Midbrain (tissue), 1 donor: ENCODE measurements at places on chromosomes 7 and 10.

GRCh38 chr7:128031901-128032604, 816 bp upstream of the LRRC4 start:
- DNase-seq: peak; percentile 41

DNA sequence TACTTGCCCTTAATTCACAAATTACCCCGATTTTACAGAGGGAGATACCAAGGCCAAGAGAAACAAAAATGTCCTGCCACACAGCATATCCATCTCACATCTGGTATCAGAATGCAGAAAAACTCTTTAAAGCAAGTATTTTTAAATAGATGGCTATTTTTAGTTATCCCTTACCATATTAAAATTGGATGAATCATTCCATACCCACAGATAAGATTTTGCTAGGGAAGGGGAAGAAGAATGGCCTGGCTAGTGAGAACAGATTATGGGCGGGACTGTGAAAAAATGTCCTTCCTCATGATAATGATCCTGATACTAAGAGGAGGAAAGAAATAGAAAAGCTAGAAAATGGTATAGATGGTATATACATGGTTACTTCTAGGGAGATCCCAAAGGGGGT, 80.6 kb upstream of the GATAD1 start:
- no peak for DNase-seq

GRCh38 chr10:76454506-76455140, 1023.2 kb downstream of the LRMDA start:
- no peak for DNase-seq

GRCh38 chr7:40646717-40647116, 511.9 kb downstream of the SUGCT start:
- DNase-seq: no peak

DNA sequence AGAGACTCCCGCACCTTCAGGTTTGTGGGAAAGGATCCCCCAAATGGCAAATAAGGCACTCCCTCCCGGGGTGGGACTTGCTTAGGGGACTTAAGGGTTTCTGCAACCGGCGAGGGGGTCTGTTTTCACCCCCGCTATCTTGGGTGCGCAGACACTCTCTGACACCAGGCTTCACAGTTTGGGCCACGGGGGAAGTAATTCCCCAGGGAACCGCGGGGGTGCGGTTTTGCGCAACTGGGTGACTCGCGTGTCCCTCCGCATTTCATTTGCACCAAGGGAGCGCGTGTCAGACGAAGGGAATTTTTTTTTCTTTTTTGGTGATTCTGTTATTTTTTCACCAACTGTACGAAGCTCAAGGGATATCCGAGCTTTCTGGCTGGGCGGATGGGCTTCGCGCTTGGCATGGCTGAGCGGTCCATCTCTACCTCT, 1.7 kb downstream of the GRM8 start:
- no peak for DNase-seq

GRCh38 chr10:128125416-128125943, 743 bp downstream of the MKI67 start:
- DNase-seq: no peak

- DNase-seq: no peak
These were observed 159.4 kb upstream of the BMPER start for GRCh38 chr7:33745934-33746333.

- DNase-seq: no peak
These were observed 100.3 kb downstream of the TRRAP start for GRCh38 chr7:98978672-98979071.

DNA sequence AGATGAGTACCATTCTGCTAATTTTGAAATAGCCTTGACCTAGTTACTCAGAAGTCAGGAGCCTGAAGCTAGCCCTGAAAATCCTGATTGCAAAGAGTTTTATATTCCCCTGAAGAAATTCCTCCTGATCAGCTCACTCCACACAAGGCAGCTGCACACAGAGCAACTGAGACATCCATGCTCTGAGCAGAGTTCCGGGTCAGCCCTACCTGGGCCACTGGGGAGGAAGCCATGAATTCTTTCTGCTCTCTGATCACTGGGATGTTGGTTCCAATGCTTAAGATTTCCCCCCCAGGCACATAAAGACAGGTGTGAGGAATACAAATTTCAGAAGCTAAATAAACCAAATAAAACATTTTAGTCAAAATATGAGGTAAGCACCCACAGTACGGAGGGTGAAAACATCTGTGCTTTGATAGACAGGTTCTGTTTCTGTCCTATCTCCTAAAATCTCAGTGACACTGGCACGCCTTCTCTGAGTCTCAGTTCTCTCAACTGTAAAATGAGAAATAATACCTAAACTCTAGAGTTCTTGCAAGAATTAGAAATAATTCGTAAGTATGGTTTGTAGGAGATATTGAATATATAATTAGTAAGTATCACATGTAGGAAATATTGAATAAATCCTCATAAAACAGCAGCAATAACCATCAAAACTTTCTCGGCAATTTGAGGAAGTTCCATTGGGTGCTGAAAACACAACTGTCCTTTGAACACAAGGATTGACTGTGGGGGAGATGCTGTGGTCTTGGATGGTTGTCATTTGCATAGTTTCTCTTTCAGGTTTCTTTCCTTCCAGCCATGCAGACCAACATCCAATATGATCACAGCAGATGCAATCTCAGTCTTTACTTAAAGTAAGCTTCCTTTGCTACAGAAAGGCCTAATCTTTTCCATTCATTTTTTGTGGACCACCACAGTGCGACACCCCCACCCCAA, 133.0 kb upstream of the TNS3 start:
- no peak for DNase-seq

- DNase-seq: no peak
These were observed 16.4 kb downstream of the PTTG1IP2 start for GRCh38 chr7:90485734-90486316.

GRCh38 chr10:108439397-108439796, 1274.9 kb upstream of the SORCS1 start:
- DNase-seq: no peak

GRCh38 chr10:7317786-7318446, 92.9 kb downstream of the SFMBT2 start:
- no peak for DNase-seq

- no peak for DNase-seq
These were observed 99.9 kb upstream of the IL6 start for GRCh38 chr7:22627136-22627535.

DNA sequence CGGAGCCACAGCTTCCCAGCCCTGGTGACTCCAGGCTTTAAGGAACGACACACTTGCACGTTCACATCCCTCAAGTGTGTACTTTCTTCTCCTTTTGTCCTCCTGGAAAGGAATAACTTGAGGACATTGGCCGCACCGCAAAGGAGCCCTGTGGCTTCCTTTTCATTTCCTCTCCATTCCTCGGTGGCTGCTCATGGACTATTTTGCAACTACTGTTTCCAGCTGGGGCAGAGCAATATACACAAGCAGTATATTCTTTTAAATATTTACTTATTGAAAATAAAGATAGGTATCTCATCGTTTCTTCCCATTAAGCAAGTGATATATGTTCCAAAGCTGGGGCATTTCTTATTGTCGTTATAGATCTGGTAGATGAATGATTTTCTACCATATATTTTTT, 97.2 kb upstream of the LYZL1 start:
- no peak for DNase-seq

DNA sequence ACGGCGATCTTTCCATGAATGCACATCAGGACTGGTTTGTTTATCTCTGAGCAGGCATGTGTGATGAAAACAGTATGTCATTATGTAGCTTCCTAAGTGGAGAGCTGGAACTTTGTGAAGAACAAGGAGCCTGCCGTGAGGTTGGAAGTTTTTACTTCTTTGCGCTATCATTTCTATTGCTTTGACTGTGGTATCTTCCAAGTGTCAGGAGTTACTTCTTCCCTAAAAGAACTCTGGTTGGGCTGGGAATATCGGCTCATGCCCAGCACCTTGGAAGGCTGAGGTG, 167.4 kb upstream of the AHR start:
- DNase-seq: no peak

DNA sequence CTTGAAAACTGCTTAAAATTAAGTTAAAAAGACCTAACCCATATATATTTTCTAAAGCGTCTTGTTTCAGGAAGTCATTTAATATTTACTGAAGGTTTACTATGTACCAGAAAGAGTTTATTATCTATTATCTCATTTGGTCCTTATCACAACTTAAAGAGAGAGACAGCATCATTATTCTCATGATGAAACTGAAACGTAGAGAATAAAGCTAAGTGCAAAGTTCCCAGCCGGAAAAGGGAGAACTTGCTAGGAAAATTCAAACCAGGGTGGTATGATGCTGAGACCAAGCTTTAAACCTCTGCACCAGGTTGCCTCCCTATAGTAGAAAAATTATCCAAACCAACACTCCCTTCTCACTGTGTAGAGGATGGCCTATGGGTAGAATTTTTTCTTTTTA, 207.7 kb upstream of the BMPER start:
- no peak for DNase-seq

- no peak for DNase-seq
These were observed 4.2 kb upstream of the UPP1 start for GRCh38 chr7:48084727-48085432.

DNA sequence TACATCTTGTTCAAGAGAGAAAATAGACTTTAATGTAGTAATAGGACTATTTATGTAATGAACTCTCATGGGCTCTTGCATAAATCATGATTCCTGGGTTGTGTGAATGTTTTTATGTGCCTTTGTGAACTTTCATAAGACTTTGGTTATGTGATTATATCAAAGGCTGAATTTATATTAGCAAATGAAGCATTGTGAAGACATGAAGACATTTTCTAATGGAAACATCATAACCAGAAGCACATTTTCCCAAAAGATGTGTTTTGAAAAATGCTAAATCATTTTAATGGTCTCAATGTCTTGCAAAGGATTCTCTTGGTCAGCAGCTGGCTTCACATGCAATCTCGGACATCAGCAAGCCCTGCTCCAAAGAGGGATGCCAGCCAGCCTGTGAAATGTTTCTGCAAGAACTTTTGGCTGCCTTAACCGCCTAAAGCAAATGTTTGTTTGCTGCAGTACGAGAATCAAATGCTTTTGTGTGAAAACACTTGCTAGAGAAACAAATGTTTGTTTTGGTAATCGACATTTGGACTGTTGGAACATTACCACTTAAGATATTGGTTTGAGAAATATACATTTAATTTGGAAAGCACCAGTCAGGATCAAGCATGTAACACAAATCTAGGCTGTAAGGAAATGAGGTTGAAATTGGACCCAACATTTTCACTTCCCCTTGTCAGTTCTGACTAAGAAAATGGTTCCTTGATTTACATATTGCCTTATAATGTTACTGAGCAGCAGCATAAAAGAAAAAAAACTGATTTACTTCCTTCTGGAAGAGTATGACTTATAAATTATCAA, 102.1 kb downstream of the RTKN2 start:
- no peak for DNase-seq
